ENCODE measurements at places on chromosomes 12 and 14.

DNA sequence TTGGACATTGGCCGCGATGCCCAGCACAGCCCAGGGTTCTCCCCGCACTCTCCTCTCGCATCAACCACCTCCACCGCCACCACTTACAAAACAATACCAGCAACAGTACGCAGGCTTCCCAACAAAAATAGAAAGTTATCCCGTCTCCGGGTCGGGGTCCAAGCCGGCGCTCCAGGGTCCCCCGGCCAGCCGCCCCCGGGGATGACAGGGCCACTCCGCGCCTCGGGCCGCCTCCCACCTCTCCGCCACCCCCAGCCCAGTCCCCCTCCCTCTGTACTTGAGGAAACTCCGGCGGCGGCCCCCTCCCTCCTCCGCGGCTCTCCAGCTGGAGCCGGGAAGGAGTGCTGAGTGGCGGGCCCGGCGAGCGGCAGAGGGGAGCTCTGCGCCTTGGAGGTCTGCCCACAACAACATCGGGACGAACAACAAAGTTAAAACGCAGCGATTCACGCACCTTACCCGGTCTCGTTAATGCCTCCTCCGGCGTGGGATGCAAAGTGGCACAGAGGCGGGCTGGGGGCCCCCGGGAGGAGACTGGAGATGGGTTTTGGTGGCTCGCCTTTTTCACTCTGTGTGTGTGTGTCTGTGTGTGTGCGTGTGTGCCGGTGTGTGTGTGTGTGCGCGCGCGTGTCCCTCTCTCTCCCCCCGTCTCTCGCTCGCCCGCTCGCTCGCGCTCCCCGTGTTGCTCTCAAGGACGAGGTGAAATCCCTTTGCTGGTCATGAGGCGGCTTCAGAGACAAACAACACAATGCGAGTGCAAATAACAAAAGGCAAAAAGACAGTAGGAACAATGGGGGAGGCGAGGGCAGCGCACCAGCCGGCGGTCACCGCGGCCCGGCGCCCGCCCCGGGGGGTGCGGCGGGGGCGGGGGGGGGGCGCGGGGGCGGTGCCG lies 386.8 kb downstream of the BCAT1 start:
- DNase-seq: peak; percentile 87

GRCh38 chr12:110246636-110247339 lies 34.3 kb upstream of the ATP2A2 start:
- DNase-seq: no peak

GRCh38 chr12:92597118-92597517 lies 105.7 kb upstream of the PLEKHG7 start:
- DNase-seq: no peak

GRCh38 chr12:6742834-6743233 lies 10.1 kb downstream of the MLF2 start:
- no peak for DNase-seq

DNA sequence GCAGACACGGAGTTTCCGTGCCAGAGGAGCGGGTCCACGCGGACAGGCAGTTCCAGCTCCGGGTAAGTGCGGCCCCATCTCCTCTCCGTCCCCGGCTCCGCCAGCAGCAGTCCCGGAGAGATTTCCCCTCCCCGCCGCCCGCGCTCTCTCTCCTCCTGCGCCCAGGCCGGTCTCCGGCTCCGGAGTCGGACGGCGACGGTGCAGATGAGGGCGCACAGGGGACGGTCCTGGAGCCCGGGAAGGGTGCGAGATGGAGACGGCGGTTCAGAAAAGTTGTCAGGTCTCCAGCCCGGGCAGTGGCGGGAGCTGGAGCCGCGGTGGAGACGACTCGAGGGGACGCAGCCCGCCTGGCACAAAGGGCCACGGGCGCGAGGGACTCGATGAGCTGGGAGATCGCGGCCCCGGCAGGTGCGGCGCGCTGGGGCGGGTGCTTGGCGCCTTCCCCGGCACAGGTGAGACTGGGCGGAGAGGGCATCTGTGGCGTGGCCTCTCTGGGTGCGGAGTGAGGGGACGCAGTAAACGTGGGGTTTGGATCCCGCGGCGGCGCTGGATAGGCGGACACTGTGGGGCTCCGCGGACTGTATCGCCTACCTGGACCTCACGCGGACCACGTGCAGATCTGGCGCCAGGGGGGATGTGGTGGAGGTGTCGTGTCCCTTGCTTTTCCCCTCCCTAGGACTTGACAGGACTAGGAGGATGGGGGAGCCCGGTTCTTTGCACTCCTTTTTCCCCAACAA lies 1540.3 kb upstream of the TMEM132C start:
- peak; percentile 63 for DNase-seq

- DNase-seq: no peak
These were observed 277.4 kb downstream of the BCL11B start for GRCh38 chr14:98994561-98994960.

DNA sequence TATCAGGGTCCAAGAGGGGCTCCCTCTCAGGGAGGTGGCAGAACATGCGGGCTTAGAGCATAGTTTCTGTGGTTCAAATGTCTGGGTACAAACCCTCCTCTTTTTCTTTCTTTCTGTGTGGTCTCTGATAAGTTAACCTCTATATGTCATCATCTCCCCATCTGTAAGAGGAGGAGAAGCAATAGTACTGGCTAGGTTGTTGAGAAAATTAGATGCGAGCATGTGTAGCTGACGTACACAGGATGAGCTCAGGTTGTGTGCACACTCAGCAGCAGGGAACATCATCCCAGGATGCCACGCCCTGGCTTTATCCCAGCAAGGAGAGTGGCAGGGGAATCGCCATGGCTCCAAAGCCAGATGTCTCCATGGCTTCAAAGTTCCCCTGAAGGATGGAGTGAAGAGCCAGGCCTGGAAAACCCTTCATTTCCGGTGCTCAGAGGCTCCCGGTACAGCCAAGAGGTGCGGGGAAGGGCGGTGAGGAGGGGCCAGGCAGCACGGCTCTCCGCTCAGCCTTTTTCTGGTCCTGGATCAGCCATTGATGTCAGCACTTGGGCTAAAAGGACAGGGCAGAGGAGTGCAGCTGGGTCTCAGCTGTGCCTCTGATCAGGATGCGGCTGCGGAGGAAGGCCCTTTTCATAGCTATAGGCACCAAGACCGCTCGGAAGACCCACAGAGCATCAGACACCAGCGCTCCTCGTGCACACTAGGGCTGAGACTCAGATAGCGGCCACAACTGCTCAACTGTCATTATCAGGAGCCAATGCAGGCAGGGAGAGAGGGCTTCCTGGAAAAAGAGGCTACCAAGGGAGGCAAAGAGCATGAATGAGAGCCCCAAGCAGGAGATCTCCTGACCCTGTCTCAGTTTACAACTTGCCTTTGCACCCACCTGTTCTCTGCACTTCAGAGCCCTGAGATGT lies 41.5 kb downstream of the ARL6IP4 start:
- no peak for DNase-seq

DNA sequence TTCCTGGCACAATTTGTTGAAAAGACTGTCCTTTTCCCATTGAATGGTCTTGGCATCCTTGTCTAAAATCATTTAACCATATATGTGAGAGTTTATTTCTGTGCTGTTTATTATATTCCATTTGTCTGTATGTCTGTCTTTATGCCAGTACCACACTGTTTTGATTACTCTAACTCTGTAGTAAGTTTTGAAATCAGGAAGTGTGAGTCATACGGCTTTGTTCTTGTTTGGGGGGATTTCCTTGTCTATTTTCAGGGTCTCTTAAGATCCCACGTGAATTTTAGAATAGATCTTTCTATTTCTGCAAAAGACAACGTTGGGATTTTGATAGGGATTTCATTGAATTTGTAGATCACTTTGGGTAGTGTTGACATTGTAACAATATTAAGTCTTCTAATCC lies 88.5 kb downstream of the MYRFL start:
- DNase-seq: no peak

GRCh38 chr12:72291175-72291574 lies 19.0 kb downstream of the TRHDE start:
- DNase-seq: no peak

DNA sequence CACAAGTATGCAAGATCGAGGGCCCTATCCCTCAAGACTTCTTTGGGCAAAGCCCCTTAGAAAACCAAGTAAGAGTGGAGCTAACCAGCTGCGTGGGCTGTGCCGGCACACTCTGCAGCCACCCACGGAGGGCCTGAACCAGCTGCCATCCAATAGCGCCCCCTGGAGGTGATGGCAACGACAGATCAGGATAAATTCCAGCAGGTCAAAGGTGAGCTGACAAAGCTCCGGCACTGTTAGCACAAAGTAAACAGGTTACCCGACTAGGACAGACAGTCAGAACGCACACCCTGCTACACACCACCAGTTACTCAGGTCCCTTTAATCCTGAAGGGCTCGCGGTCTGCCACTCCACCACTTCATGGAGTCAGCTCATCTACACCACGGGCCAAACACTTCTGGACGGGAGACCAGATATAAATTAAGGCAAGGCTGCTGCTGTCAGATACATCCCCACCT lies 4.9 kb downstream of the ZBTB39 start:
- peak; percentile 83 for DNase-seq

GRCh38 chr14:42490536-42490935 lies 883.9 kb downstream of the LRFN5 start:
- no peak for DNase-seq

- DNase-seq: no peak
These were observed 134.2 kb downstream of the ESRRB start for GRCh38 chr14:76510181-76510580.

DNA sequence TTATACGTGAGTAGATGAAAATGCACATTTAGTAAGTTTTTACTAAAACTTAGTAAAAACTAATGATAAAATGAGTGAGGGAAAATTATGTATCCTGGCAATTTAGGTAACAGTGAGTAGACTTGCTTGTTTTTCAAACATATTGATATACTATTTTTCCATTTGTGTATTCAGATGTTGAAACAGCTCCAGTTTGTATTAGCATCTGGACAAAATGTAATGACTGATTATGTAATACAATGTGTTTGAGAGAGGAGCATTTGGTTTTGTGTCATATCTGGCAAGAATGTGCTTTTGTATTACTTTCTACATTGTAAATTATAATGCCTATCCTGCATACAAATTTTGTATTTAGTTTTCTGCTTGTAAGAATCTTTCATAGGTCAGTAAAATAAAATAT lies 5.6 kb downstream of the CNOT2 start:
- no peak for DNase-seq

GRCh38 chr14:94992046-94992445 lies 165.3 kb downstream of the DICER1 start:
- no peak for DNase-seq

DNA sequence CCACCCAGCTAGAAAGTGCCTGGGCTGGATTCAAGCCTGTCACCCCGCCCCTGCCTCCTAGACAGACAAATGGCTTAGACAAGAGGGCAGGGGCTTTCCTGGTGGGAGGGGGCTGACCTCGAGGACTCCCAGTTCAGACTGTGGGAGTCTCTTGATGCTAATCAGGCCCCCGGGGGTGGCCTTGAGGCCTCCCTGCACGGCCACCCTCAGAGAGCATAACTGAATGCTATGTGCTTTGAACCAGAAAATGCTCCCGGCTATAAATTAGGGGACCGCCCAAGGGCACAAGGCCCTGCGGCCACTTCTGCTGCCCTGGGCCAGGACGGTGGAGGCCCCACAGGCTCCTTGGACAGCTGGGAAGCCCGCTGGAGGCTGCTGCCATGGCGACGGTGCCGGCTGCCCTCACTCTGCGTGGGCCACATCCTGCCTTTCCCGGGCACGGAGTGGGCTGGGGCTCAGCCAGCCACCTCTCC lies 111.0 kb upstream of the NCOR2 start:
- no peak for DNase-seq

GRCh38 chr12:130049666-130050065 lies 112.6 kb upstream of the FZD10 start:
- DNase-seq: peak; percentile 58

DNA sequence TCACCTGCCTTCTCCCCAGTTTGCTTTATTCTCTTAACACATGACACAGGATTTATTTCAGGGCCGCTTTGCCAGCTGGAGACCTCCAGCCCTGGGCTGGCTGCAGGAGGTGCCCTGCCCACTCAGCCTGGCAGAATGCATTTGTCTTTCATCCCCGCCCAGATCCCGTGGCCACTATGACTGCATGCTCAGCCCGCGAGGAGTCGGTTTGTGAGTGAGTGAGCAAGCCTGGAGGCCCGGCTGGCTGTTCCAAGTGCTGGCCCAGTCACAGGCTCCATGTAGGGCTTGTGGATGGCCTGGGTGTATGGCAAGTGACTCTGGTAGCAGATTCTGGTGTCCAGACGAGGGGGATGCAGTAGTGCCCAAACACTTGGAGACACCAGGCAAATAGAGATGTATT lies 2.1 kb downstream of the TDP1 start:
- DNase-seq: peak; percentile 29

- no peak for DNase-seq
These were observed 315.3 kb downstream of the ZFP36L1 start for GRCh38 chr14:68477461-68478085.

DNA sequence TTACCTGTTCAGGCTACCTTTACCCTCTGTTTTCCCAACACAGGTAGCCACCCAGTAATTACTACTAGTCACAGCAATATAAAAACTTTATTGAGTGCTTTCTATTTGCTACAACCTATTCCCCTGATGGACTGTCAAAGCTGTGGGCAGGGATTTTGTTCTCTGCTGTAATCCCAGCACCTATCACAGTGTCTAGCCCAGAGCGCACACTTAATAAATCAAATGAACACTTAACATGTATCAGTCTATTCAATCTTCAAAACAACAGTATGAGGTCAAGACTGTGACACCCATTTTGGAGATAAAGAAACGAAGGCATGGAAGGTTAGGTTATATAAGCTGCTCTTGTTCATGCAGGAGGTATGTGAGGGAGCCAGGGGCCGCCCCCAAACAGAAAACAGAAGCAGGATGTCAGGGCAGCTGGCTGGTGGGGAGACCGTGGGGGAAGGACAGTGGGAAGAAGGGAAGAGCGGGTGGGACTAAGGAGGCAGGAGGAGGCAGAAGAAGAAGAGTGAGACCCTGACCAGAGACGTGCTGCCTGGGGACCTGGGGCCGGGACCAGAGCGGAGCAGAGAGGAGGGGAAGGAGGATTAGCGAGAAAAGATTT lies 1.7 kb downstream of the TNFRSF1A start:
- DNase-seq: no peak

DNA sequence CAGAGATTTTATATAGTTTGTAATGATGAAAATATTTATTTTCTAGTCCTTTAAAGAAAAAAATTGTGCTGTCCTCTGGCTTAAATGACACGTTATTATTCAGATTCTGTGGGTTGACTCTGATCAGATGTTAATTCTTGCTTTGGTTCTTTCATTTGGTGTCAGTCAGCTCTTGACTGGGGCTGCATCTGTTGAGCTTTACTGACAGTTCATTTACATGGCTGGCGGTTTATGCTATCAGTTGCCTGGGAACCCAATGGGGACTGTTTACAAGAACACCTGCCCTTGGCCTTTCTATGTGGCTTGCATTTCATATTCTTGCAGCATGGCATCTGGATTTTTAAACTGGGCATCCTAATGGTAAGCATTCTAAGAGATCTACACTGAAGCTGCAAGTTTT lies 667.1 kb upstream of the FBXO33 start:
- DNase-seq: no peak

- DNase-seq: no peak
These were observed 6.2 kb upstream of the CGRRF1 start for GRCh38 chr14:54503486-54503885.

All from H9 (cell line).